GM12864 (cell line): ENCODE measurements at places on chromosomes 7 and 10.

GRCh38 chr7:26959290-26959689 is 94.9 kb upstream of the SKAP2 start:
- DNase-seq, result no peak

DNA sequence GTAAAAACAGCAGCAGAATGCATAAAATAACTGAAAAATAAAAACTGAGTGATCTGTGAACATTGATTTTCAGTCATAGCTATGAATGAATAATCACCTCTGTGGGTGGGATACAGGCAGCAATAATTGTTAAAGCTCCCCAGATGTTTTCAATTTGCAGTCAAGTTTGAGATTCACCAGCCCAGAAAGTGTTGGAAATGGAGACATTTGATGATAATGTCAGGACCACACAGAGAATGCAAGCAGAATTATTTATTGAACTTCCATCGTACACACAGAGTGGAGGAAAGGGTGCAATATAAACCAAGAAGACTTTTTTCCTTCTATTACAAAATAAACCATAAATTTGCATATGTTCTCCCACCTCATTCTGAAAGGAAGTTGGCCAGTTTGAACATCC is 601.7 kb downstream of the ANKRD7 start:
- no peak for DNase-seq

DNA sequence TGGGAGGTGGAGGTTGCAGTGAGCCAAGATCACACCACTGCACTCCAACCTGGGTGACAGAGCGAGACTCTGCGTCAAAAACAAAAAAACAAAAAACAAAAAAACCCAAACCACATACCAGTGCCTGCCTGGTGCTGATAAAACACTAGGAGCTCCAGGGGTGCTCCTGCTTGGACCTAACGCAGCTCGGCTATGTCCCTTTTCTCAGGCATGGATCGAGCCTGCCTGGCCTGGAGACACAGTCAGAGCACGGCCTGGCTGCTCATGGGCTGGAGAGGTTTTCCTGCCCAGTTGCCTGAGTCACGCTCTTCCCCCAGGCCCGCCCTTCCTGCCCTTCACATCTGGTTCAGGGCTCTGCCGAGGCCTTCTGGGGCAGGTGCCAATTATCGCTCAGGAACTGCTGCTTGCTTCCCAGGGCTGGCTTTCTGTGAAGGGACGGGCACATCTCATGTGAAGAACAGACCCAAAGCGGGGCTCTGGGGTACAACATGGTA is 12.6 kb upstream of the NPFFR1 start:
- DNase-seq, result no peak

- no peak for DNase-seq
These were observed 373.9 kb upstream of the NFE2L3 start for GRCh38 chr7:25777969-25778708.

- DNase-seq, result no peak
These were observed 82.4 kb downstream of the SRPK2 start for GRCh38 chr7:105306298-105306748.

GRCh38 chr10:71964098-71964742 is at the start of gene CHST3:
Gene CHST3 (plus strand): TSS chr10:71964395. CDS start chr10:72005843, 41,448 bp downstream.
- no peak for DNase-seq

- no peak for DNase-seq
These were observed 53.9 kb downstream of the USP6NL start for GRCh38 chr10:11557513-11557912.

GRCh38 chr10:114680543-114681117 is 22.6 kb upstream of the ABLIM1 start:
- no peak for DNase-seq

GRCh38 chr7:131861620-131862346 is 305.4 kb upstream of the PODXL start:
- DNase-seq, result no peak

DNA sequence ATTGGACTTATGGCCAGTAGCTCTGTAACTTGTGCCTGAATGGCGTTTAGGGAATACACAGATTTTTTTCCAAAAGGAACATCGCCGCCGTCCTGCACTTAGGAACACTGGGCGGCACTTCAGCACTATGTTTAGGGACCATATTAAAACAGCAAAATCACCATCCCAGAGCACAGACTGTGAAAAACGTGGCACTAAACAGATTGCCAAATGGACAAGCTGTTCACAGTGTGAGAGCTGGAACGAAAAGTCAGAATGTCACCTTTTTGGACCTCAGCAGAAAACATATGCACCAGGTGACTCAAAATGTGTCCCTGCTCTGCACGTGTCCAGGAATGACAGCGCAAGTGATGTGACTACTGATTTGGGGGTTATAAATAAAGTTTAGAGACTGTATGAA is 87.9 kb downstream of the ODAD2 start:
- DNase-seq, result no peak

DNA sequence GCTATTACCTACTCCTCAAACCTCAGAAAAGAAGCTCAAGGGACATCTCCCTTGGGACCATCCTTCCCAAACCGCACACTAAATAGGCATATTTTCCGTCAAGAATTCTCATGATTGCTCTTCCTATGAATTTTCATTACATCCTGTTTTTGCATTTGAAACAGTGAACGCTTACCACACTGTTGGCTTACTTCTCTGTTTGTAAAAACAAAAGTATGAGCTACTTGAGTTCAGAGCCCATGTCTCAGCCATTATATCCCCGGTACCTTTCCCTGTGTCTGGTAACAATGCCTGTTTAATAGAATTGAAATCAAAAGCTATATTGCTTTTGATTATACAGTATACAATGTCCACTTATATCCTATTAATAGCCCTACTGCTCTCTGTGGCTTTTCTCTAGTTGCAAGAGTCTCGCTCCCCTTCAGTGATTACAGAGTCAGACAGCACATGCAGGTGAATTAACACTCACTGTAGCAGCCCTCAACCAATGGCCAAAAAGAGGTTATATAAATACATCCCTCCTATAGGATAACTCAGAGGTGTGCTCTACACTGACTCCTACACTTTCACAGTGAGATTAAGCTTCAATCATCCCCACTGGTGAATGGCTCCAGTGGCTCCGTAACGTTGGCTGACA is 264.4 kb downstream of the SORCS1 start:
- no peak for DNase-seq

- DNase-seq, result no peak
These were observed 213.1 kb downstream of the C7orf25 start for GRCh38 chr7:42698600-42699374.

DNA sequence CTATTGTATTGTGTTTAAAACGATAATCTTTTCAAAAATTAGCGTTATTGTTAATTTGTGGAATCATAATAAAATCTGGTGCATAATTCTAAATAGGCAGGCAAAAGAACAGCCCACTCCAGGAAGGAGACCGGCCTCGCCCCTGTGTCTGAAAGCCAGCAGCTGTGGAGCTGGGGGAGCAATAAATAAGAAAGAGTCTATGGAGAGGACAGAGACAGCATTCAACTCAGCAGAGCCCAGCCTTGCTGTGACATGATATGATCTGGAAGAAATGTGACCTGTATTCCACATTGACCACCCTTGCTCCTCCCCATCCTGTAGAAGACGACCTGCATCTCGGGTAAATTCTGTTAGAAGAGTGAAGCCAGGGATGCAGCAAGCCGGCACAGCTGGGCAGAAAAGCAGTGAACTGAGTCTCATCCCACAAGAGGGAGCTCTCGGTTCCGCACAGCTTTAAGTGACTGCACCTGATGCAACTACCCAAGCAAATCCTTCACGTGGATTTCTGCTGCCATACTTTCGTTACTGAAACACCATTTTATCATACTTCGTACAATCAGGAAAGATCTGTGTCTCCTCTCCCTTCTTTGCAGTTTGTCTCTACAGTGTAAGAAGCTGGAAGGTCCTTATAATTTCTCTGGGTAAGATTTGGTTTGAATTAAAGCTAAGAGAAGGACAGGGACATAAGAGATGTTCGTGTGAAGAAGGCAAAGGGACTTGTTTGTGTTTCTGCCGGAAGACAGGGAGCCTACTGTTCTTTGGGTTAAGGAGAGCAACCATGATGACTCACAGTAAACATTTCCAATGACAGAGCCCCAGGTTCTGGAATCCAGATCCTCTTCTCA is 427.1 kb downstream of the GPAM start:
- peak; percentile 7 for DNase-seq

DNA sequence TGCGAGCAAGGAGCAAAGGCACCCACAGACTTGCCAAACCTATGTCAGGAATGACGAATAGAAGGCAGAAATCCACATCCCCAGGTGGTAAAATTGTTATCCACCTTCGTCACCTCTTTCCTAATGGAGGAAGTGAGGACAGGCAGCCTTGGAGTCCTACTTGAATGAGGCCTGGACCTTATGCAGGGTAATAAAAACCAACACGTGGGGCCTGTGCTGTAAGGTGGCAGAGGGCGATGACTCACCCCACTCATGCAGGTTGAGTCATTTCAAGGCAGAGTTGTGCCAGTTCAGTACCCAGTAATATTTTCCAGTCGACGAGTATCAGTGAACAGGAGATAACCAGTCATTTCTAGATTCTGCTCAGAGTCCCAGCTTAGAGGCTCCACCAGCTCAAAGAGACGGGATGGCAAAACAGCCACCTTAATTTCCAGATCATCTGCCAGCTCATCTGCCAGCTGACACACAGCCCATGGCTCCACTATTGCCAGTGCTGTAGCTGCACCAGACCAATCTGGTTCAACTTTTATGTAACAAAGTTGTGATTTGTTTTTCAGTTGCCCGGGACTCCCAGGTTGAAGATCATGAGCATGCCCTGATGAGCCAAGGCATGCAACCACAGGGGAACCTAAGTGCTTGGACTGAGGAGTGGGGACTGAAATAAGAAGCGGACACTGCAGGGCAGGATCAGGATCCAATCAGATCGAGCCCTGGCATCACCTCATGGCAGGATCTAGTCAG is 176.2 kb upstream of the ITGB1 start:
- no peak for DNase-seq

- no peak for DNase-seq
These were observed 86.3 kb downstream of the MRPL32 start for GRCh38 chr7:43018446-43018845.

DNA sequence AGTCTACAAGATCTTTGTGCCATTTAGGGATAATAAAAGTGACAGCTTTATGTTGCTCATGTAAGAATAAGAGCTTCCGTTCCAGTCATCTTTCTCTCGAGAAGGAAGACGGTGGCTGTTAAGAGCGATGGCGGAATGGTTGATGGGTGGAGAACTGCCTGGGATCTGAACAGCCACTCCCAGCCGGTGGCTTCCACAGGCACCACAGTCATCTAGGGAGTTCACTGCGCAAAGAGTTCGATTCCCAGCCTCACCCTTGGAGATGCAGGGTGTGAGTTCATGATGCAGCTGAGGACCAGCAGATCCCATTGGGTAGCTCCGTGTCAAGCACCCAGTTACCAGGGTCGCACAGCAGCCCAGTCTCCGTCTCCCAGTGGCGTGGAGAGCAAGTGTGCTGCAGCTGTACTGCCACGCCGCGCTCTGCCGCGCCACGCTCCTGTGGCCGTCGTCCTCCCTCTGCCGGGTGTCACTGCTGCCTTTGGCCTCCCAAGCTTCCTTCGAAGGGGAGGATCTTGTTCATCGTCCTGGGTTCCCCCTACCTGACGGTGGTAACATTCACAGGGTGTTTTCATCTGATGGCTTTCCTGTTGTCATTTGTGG is 7.8 kb downstream of the SUN1 start:
- no peak for DNase-seq
